ENCODE measurements at places on chromosomes 7 and 10. TPM values are rescaled to one million over a fixed set of nuclear protein-coding genes. Genes with fewer than 3 reads are reported as not detected.
A peak's percentile ranks its signal among the peaks of the same experiment; 100 is the strongest.

CCNY gene
- total RNA-seq = 69.2 TPM

- DNase-seq = no peak
- no peaks in the 10 kb centered on the region for H3K4me1 ChIP-seq
- H3K4me3 ChIP-seq = no peak overlapping the region
- H3K27me3 ChIP-seq = no peaks in the 10 kb centered on the region
- no peak overlapping the region for H3K27ac ChIP-seq
These were observed 85.4 kb downstream of the HDAC9 start for GRCh38 chr7:18580950-18581349.

NUDT13 gene
- total RNA-seq = 1.6 TPM

DNA sequence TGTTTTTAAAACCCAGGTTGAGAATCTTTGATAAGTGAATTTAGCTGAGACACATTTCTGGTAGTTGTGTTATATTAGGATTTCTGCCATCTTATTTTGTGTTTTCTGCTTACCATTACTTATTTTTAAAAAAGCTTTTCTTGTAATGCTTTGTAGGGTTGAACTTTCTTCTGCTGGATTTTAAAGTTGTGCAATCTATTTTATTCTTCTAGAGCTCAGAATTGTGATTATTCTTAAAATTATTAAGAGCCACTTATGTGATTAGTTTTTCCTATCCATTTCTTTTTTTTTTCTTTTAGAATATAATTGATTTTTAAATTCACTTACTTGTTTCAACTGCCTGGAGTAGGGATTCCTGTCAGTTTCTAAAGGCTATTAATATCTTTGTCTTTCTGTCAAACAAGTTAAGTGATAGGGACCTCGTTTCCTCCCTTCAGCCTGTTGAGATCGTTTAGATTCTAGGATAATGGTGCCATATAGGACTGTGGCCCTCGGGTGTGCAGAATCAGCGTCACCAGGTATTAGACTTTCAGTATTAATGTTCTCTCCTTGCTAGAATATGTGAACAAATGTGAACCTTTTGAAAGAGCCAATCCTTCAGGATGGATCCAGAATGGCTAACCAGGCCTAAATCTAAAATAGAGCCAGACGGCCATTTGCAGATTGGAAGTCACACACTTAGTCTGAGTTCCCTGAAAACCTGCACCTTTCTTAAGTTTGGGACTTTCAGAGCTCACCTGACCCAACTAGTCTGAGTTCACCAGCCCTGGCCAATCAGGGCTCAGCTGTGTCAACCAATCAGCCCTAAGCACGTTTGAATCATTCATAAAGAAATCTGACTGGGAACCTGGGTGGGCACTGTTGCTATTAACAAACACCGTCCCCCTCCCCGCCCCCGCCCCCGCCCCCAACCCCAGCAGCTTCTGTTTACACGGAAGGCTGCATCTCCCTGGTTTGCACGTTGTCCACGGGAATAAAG is 26.2 kb downstream of the CUX1 start:
- DNase-seq = peak; percentile 68
- H3K27ac ChIP-seq = no peak overlapping the region
- peaks cover 22% of the 10 kb centered on the region for H3K36me3 ChIP-seq
- no peaks in the 10 kb centered on the region for H3K27me3 ChIP-seq

CALY gene
- total RNA-seq = 2.9 TPM

DNA sequence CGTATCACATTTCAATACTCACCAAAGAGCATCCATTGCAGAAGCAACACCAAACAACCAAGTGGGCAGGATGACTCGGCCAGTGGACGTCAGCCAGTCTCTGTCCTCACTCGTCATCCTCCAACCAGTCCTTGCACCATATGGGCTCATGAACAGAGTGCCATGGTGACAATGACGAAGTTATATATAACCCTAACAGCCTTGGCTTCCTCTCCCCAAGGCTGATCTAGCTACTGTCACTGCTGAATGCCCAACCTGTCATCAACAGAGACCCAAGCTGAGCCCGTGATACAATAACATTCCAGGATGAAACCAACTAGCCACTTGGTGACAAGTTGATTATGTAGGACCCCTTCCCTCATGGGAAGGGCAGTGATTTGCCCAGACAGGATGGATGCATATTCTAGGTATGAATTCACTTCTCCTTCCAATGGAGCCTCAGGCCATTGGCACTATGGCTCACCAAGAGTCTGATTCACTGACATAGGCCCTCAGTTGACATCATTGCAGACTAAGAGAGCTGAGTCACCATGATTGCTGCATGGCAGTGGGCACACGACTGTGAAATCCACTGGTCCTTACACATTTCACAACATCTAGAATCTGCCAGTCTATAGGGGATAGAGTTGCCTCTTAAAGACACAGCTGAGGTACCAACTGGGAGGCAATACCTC is 26.3 kb upstream of the PPIF start:
- no peak overlapping the region for H3K27ac ChIP-seq
- H3K4me3 ChIP-seq = no peak overlapping the region
- no peaks in the 10 kb centered on the region for H3K27me3 ChIP-seq
- peaks cover 10% of the 10 kb centered on the region for H3K4me1 ChIP-seq
- H3K36me3 ChIP-seq = no peaks in the 10 kb centered on the region

- peaks cover 15% of the 10 kb centered on the region for H3K36me3 ChIP-seq
- H3K27ac ChIP-seq = no peak overlapping the region
- DNase-seq = no peak
- H3K4me1 ChIP-seq = no peaks in the 10 kb centered on the region
These were observed 228.5 kb downstream of the CDK14 start for GRCh38 chr7:90824386-90825307.

- H3K4me1 ChIP-seq = peaks cover 24% of the 10 kb centered on the region
- H3K4me3 ChIP-seq = no peak overlapping the region
- no peaks in the 10 kb centered on the region for H3K36me3 ChIP-seq
- peak; percentile 57 for DNase-seq
These were observed 356.6 kb downstream of the SH2D4B start for GRCh38 chr10:80894311-80894791.

SERPINE1 gene
- 13.0 TPM for total RNA-seq

GRCh38 chr7:105376908-105377533 is 11.7 kb downstream of the SRPK2 start:
- no peak overlapping the region for H3K27ac ChIP-seq
- no peaks in the 10 kb centered on the region for H3K4me1 ChIP-seq
- no peaks in the 10 kb centered on the region for H3K27me3 ChIP-seq
- H3K36me3 ChIP-seq = no peaks in the 10 kb centered on the region

DNA sequence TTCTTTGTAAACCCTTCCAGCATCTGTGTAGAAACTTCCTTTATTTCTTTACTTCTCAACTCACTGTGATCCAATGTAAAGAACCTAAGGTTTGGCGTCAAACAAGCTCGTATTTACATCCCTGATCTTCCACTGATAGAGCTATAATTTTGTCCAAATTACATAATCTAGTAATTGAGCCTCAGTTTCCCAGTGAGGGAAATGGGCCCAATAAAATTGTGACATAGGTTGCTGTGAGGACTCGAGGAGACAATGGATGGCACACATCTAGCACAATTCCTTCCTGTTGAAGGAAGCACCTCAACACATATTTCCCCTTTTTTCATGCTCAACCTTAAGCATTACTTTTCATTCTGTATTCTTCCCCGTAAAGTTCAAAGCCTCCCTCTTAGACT is 193.3 kb upstream of the BMPER start:
- peaks cover 4% of the 10 kb centered on the region for H3K4me1 ChIP-seq
- H3K27ac ChIP-seq = no peak overlapping the region
- H3K36me3 ChIP-seq = no peaks in the 10 kb centered on the region
- DNase-seq = no peak
- H3K27me3 ChIP-seq = no peaks in the 10 kb centered on the region

AKR1C8 gene
- total RNA-seq = not detected

NME8 gene
- total RNA-seq = not detected

- H3K4me3 ChIP-seq = no peak overlapping the region
- H3K27me3 ChIP-seq = no peaks in the 10 kb centered on the region
- DNase-seq = no peak
- H3K4me1 ChIP-seq = no peaks in the 10 kb centered on the region
These were observed 259.1 kb upstream of the KLF6 start for GRCh38 chr10:4043897-4044665.

DNA sequence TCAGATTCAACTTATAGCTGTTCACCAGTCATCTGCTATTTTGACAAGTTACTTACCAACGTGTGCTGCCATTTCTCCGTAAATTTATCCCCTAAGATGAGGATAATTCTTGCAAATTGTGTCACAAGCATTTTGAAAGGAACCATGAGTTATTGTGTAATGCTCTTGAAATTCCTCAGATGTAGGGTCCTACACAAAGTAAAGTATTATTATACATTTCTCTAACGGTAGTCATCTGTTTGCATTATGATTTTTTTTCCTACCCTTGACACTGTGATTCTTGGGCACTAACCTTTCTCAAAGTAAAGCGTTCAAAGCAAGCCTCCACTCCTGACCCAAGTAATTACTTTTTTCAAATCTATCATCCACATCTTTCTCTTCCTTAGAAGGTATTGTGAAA is 8.1 kb downstream of the HERC4 start:
- no peak overlapping the region for H3K4me3 ChIP-seq
- DNase-seq = no peak
- H3K27me3 ChIP-seq = no peaks in the 10 kb centered on the region
